ENCODE measurements at places on chromosomes 2 and 18. TPM values are rescaled to one million over a fixed set of nuclear protein-coding genes. Genes with fewer than 3 reads are reported as not detected.

DNA sequence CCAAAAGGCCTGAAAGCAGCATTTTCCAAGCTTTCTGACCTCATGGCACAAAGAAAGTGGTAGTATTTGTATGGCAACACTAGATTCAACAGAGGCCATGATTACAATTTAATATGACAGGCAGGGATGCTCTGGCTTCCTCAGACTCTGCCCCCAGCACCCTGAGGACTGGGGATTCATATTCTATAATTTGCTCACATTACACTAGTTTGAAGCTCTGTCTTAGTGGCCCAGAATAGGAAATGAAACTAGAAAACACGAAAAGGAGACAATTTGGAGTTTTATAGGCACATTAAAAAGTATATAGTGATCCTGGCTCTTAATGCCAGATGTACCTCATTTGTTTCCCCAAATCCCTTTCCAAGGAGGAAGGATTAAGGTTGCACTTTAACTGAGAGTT lies 173.0 kb upstream of the STK17B start:
- DNase-seq = no peak
- H3K36me3 ChIP-seq = no peaks in the 10 kb centered on the region
- H3K4me3 ChIP-seq = no peak overlapping the region
- H3K27me3 ChIP-seq = no peaks in the 10 kb centered on the region

- DNase-seq = no peak
- H3K27ac ChIP-seq = no peak overlapping the region
- H3K27me3 ChIP-seq = peaks cover 2% of the 10 kb centered on the region
- no peaks in the 10 kb centered on the region for H3K36me3 ChIP-seq
Observed at GRCh38 chr2:137910641-137911040, 53.6 kb upstream of the HNMT start.

- no peak overlapping the region for H3K27ac ChIP-seq
- peaks cover 14% of the 10 kb centered on the region for H3K4me1 ChIP-seq
- H3K36me3 ChIP-seq = peaks cover 4% of the 10 kb centered on the region
Observed at GRCh38 chr2:42806786-42807185, 14.4 kb upstream of the HAAO start.

DNA sequence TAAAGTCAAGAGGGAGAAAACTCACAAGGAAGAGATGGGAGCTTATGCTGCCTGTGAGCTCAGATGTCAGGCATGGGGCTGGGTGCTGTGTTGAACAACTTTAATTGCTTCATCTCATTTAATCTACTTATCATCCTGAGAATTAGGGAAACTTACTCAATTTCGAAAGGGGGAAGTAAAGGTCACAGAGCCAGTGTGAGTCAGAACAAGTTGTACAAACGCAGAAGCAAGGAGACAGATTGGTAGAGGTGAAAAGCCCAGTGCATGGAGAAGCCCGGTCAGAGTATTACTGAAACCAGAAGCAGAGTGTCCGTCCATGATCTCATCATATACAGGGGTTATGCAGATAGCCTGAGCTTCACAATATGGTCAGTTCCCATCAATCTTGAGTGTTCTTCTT lies 281.1 kb upstream of the POU3F3 start:
- H3K36me3 ChIP-seq = no peaks in the 10 kb centered on the region
- no peaks in the 10 kb centered on the region for H3K4me1 ChIP-seq
- H3K27me3 ChIP-seq = no peaks in the 10 kb centered on the region
- no peak overlapping the region for H3K27ac ChIP-seq
- no peak overlapping the region for H3K4me3 ChIP-seq

DNA sequence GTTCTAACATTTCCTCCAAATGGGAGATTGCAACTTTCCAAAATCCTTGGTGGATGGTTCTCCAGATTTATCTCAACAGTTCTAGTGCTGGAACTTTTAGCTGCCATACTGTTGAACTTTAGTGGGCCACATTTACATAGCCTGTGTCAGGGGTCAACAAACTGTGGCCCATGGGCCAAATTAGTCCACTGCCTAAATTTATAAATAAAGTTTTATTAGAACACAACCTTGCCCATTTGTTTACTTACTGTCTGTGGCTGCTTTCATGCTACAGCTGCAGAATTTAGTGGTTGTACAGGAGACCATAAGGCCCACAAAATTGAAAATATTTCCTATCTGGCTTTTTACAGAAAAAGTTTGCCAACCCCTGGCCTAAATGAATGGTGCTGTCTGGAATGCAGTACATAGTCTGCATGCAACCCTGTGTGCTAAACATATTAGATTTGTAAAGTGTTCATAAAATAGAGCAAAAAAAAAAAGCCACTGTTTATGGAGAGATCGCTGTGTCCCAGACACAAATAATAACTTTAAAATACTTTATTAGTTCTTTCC lies 30.3 kb downstream of the MGAT5 start:
- peaks cover 46% of the 10 kb centered on the region for H3K4me1 ChIP-seq
- H3K27me3 ChIP-seq = no peaks in the 10 kb centered on the region
- H3K36me3 ChIP-seq = peaks cover 2% of the 10 kb centered on the region
- no peak overlapping the region for H3K4me3 ChIP-seq
- no peak for DNase-seq
- H3K27ac ChIP-seq = no peak overlapping the region

DNA sequence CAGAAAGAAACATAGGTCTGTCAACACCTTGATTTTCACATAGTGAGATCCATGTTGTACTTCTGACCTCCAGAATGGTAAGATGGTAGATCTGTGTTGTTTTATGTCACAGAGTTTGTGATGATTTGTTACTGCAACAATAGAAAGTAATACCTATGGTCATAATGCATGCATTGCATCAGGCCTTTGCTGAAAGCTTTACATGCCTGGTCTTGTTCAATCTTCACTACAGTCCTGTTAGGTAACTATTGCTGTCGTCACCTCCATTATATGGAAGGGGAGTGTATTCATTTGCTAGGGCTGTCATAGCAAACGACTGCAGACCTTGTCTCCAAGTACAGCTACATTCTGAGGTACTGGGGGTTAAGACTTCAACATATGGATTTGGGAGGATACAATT lies 243.5 kb downstream of the ANAPC1 start:
- peaks cover 18% of the 10 kb centered on the region for H3K27me3 ChIP-seq
- no peak for DNase-seq
- H3K27ac ChIP-seq = no peak overlapping the region
- peaks cover 5% of the 10 kb centered on the region for H3K4me1 ChIP-seq

DNA sequence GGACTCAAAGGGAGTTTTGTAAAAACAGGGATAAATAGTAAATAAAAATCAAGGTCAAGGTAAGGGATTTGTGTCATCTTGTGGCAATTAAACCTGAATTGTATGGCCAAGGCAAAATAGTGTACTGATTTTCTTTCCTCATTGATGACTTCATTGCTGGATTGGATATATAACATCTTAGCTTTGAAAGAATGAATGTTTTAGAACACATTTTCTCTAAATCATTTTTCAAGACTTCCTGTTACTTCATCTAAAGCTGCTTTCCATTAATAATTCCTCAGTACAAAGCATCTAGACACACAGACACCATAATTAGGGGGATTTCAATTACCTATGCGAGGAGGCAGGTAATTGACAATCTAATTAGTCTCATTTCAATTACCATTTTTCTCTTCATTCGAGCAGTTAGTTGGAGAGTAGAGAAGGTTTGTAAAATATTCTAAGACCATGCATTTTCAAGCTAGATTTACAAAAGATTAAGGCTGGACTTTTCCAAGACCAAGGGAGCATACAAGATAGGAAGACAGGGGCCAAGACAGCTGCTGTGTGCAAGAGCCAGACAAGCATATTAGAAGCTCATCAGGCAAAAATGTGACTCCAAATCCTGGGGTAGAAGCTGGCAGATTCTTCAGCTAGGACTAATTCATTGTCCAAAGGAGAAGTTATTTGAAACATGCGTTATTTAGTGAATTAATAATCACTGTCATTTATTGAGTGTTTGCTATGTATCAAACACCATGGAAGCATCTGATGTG lies 253.6 kb downstream of the EPHA4 start:
- no peaks in the 10 kb centered on the region for H3K36me3 ChIP-seq
- no peak for DNase-seq
- H3K4me3 ChIP-seq = no peak overlapping the region
- peaks cover 9% of the 10 kb centered on the region for H3K4me1 ChIP-seq

DNA sequence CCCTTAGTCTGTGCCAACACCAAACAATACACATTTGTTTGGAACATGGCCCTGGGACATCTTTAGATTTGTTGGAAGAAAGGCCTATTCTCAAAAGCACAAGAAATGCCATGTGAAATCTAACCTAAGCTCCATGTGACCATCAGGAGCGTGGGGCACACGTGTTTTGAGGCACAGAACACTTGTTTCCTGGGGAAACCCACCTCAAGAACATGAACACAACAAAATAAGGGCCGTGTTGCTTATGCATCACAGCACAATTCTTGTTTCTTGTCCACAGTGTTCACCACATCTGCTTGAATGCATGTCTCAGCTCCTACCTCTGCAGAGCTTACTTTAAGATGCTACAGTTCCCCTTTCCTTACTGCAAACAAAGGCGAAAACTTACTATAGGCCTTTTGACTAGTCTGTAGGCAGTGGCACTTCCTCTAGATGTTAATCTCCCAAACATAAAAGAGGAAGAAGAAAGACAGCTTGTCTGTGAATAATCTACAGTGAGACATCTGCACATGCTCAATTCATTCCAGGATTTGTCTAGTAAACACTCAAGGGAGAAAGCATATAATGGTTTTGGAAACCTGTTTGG lies 165.0 kb downstream of the ANKRD44 start:
- no peak overlapping the region for H3K4me3 ChIP-seq
- H3K27me3 ChIP-seq = no peaks in the 10 kb centered on the region
- H3K4me1 ChIP-seq = peaks cover 75% of the 10 kb centered on the region
- DNase-seq = no peak
- peaks cover 32% of the 10 kb centered on the region for H3K36me3 ChIP-seq

GRCh38 chr2:201909961-201910361 lies 103.6 kb downstream of the CDK15 start:
- H3K4me1 ChIP-seq = peaks cover 10% of the 10 kb centered on the region
- H3K27me3 ChIP-seq = peaks cover 3% of the 10 kb centered on the region
- DNase-seq = peak; percentile 14

DNA sequence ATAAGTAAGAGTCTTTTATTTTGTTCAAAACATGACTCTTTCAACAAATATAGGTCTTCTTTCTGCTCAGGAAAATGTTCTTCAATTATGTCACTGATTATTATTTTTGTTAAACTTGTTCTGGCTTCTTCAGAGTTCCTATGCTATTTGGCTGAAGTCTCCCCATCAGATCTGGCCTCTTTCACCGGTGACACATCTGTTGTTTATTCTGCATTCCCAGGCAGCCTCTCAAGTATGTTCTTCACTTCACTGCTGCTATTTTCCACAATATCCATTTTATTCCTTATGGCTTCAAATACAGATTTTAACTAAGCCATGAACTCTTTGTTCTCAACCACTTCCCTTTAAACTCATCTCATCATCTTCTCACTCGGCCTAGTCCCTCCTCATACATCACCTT lies 45.7 kb downstream of the HDAC4 start:
- H3K27me3 ChIP-seq = no peaks in the 10 kb centered on the region
- H3K27ac ChIP-seq = no peak overlapping the region
- no peak overlapping the region for H3K4me3 ChIP-seq
- no peak for DNase-seq

DNA sequence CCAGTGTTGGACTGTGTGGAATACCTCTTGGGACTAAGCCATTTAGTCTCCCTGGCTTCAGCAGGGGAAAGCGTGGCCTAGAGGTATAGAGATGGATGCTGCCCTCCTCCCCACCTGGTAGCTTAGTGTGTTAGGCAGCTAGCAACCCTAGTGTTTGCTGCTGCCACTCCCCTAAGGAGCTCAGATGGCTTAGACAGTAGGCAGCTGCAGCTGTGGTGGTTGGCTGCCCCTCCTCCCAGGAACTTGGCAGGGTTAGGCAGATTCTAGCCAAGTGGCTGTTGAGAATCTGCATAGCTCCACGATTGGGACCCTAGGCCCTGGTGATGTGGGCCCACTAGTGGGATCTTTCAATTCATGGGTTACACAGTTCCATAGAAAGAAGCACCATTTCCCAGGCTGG lies 550.4 kb upstream of the CHAC2 start:
- no peaks in the 10 kb centered on the region for H3K36me3 ChIP-seq
- H3K27ac ChIP-seq = no peak overlapping the region
- H3K27me3 ChIP-seq = no peaks in the 10 kb centered on the region

CKAP2L gene
- total RNA-seq = 38.4 TPM

RGPD4 gene
- total RNA-seq = 0.14 TPM

INHA gene
- not detected for total RNA-seq

ARHGEF4 gene
- total RNA-seq = 1.9 TPM

NEUROD1 gene
- total RNA-seq = not detected

KCNF1 gene
- not detected for total RNA-seq

All from activated CD4-positive, alpha-beta T cell treated with anti-CD3 and anti-CD28 coated beads for 36 hours (primary cell).